ENCODE measurements at places on chromosomes 7 and 10. TPM values are rescaled to one million over a fixed set of nuclear protein-coding genes. Genes with fewer than 3 reads are reported as not detected.

GRCh38 chr10:13724484-13724883 is 137.7 kb downstream of the PRPF18 start:
- DNase-seq, result no peak

- DNase-seq, result no peak
These were observed 13.4 kb upstream of the DNAAF5 start for GRCh38 chr7:713139-713457.

VKORC1L1 gene
- 16.0 TPM for total RNA-seq

GBX1 gene
- not detected for total RNA-seq

FKBP6 gene
- total RNA-seq, result not detected

Data from transverse colon (tissue), 4 donors.